Breast epithelium (tissue), 4 donors: ENCODE measurements at places on chromosomes 5 and 9.
A peak's percentile ranks its signal among the peaks of the same experiment; 100 is the strongest.

DNA sequence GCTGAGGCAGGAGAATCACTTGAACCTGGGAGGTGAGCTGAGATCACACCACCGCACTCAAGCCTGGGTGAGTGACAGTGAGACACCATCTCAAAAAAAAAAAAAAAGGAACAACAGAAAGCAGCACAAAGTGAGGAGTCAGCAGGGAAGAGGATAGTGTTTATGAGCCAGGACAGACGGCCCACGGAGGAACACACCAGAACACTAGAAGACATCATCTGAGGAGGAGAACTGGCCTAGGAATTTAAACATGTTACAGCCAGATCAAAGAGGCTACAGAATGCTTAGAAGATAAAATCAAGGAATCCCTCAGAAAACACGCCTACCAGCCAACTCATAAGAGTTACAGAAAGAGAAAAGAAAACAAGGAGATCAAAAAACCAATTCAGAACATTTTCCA is 12.2 kb downstream of the UBAC1 start:
- no peak for DNase-seq

DNA sequence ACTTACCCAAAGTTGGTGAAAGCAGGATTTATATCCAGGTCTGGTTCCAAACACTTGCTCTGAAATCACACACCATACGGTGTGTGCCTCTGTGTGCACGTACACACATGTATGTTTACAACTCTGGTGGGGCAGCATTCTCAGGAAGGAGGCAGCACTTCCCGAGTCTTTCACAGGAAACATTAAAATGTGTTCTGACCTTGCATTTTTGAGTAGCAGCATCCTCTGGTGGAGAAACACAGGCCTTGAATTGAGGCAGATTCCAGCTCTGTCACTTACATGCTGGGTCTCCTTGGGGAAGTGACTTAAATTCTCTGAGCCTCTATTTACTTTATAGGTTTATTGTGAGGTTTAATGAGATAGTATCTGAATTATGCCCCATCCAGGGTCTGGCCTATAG is 126.4 kb downstream of the RGS3 start:
- no peak for DNase-seq

DNA sequence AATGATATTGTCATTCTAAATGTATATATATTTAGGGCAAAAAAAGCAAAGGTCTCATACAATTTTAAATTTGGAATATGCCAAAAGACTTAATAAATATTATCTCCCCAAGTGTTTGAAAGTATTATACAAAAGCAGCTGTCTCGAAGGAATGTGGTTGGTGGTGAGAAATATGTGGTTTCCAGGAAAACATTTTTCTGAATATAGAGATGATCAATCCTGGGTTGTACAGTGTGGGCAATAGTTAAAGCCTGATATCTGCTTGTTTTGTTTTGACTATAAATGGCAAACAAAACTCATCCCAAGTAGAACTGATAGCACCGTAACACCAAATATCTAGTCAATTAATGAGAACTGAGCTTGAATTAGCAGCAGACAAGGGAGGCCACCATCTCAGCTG is 391.8 kb upstream of the CD180 start:
- DNase-seq = no peak

GRCh38 chr9:70988551-70988950 is 132.9 kb downstream of the TRPM3 start:
- DNase-seq = no peak

- DNase-seq = no peak
Measured at GRCh38 chr9:98787766-98788335, 8.5 kb downstream of the ANKS6 start.

DNA sequence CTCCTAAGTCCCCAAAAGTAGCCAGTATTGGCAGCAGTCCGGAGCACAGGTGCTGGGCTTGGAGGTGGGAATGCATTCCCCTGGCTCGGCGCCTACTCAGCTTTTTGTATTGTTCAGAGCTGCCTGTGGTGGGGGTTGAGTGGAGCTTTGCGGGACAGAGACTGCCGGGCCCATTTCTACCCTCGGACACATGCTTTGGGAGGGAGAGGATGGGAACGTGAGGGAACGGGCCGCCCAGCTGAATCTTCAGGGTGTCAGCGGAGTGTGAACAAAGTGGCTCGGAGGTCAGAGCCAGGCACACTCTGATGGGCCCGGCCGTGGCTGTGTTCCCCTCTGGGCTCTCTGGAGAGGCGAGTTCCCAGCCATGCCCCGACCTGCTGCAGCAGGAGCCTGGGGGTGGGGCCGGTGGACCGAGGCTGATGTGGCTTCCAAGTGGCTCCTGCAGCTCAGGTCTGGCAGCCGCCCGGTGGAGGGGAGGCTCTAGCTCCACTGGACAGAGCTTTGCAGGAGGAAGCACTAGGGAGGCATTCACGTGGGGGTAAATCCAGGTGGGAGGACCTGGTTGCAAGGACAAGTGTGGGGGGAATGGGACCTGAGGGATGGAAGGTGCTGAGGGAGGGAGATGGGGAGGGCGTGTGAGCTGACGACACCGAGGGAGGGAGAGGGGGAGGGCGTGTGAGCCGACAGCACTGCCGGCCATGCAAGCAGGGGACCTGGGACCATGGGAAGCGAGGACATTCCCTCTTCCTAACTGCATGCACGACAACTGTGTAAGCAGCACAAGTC is 31.1 kb upstream of the SLC6A3 start:
- DNase-seq = peak; percentile 49
